ENCODE measurements at places on chromosomes 16 and 17. TPM values are rescaled to one million over a fixed set of nuclear protein-coding genes. Genes with fewer than 3 reads are reported as not detected.
A peak's percentile ranks its signal among the peaks of the same experiment; 100 is the strongest.

- peak; percentile 95 for DNase-seq
These were observed 660 bp upstream of the PRRT2 start for GRCh38 chr16:29811170-29811895.

The NAGS gene
- total RNA-seq, result 2.0 TPM

The TNK1 gene
- 2.3 TPM for total RNA-seq

The TMEM101 gene
- 82.8 TPM for total RNA-seq

GRCh38 chr16:1614456-1615102 is 2.4 kb downstream of the CRAMP1 start:
- no peak for DNase-seq

GRCh38 chr16:84568066-84568465 is 49.8 kb downstream of the COTL1 start:
- DNase-seq, result no peak

GRCh38 chr17:78771758-78772382 is 10.2 kb downstream of the CYTH1 start:
- no peak for DNase-seq

DNA sequence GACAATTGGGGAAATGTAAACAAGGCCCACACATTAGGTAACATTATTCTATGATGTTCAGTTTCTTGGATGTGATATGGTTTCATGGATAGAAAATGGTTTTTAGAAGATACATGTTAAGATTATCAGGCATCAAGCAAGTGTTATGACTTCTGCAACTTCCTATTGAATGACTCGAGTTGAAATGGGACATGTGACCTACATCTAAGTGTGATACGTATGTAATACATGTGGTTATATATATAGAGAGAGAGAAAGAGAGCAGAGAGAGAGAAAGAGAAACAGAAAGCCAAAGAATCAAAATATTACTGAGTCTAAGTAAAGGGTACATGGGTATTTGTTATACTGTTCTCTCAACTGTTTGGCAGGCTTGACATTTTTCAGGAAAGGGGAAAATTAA is 1.7 kb downstream of the TMEM170A start:
- peak; percentile 14 for DNase-seq

GRCh38 chr16:22007509-22008214 is at the start of gene MOSMO:
Gene MOSMO (plus strand): TSS chr16:22008111. CDS start chr16:22008302, 191 bp downstream.
- DNase-seq, result no peak

- no peak for DNase-seq
These were observed 21.0 kb downstream of the SNN start for GRCh38 chr16:11689031-11689840.

DNA sequence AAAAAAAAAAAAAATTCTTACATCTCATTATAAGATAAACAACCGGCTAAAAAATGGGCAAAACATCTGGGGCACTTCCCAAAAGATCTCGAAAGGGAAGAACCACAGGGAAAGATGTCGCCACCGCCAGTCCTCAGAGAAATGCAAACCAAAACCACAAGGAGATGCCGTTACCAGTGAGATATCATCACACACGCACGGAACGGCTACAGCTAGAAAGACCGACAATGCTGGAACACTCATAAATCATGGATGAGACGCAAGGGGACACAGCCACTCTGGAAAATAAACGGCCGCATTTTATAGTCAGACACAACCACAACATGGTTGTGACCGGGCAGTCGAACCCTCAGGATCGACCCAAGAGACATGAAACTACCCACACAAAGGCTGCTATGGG is 24.5 kb downstream of the WDR45B start:
- no peak for DNase-seq

- no peak for DNase-seq
These were observed 167.1 kb downstream of the HAPSTR1 start for GRCh38 chr16:9258423-9259051.

- no peak for DNase-seq
These were observed 3.8 kb upstream of the DEF8 start for GRCh38 chr16:89944773-89945172.

GRCh38 chr17:31654936-31655335 is 204.1 kb downstream of the COPRS start:
- DNase-seq, result no peak

GRCh38 chr17:2957631-2958286 is 105.6 kb downstream of the OR1D5 start:
- no peak for DNase-seq

The PKMYT1 gene
- total RNA-seq, result 2.5 TPM

- DNase-seq, result peak; percentile 63
These were observed 28.7 kb upstream of the TNRC6A start for GRCh38 chr16:24700549-24701392.

The CTDNEP1 gene
- total RNA-seq, result 25.9 TPM

DNA sequence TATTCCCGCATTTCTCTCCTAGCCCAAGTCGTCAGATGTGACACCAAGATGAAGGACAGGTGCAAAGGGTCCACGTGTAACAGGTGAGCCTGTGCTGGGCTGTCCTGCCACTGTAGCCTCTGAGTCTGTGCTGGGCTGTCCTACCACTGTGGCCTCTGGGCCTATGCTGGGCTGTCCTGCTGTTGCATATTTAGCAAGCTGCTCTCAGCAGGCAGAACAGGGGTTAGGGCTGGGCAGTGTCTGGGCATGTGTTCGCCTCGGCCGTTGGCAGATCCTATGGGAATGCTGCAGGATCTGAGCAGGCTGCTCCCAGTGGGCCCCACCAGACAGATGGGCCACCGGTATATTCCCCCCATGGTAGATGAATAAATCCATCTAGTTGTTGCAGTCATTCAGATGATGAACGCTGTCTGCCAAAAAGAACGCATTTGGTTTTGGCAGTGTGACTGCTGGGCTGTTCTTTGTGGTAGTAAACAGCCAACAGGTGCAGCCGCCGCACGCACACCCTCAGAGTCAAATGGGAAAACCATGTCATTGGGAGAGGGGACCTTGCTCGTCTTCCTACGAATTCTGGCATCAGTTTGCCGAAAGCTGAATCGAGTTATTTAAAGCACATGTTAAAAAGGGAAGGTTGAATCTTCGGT is 49.2 kb downstream of the CRISPLD2 start:
- DNase-seq, result no peak

Data from dermis microvascular lymphatic vessel endothelial cell (primary cell).